ENCODE measurements at places on chromosomes 3 and 15.

DNA sequence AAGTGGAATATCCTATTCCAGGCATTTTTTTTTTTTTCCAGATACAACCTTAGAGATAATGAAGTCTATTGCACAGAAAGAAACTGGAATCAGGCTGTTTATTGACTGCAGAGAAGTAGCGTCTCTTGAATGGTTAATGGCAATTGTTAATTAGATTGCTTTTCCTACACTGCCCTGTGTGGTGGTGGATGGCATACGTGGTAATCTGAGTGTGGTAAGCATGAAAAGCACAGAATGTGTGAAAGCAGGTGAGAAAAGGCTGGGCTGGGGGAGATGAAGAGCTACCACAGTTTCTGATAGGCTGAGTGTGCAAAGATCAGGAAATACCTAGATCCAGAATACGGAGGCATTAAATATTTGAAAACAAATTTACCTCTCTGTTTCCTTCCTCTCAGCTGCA lies 486.3 kb upstream of the TBL1XR1 start:
- DNase-seq = no peak

- DNase-seq = no peak
These were observed 10.7 kb downstream of the BMF start for GRCh38 chr15:40097968-40098476.

GRCh38 chr3:179760944-179761343 lies 108.1 kb downstream of the USP13 start:
- no peak for DNase-seq

DNA sequence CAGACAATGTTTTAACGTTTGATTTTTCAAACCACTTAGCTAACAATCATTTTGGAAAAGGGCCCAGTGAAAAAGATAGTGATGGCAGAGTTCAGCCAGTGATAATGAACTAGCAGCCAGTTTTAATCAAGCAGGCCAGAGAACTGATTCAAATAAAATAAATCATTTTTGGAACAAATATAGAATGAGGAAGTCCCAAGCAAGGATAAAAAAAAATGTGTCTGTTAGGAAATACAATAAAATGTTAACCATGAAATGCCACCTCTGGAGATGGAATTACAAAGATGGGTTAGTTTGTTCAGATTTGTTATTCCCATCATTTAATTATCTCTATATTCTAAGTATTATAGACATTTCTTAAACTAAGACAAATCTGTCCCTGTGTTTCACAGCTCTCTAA lies 1.1 kb downstream of the HERC1 start:
- no peak for DNase-seq

- DNase-seq = no peak
These were observed 128.8 kb downstream of the SMAD6 start for GRCh38 chr15:66830823-66831222.
